T-helper 17 cell (primary cell): ENCODE measurements at places on chromosomes 11 and 22. TPM values are rescaled to one million over a fixed set of nuclear protein-coding genes. Genes with fewer than 3 reads are reported as not detected.
A peak's percentile ranks its signal among the peaks of the same experiment; 100 is the strongest.

Gene CNIH2
- total RNA-seq, result 14.4 TPM

DNA sequence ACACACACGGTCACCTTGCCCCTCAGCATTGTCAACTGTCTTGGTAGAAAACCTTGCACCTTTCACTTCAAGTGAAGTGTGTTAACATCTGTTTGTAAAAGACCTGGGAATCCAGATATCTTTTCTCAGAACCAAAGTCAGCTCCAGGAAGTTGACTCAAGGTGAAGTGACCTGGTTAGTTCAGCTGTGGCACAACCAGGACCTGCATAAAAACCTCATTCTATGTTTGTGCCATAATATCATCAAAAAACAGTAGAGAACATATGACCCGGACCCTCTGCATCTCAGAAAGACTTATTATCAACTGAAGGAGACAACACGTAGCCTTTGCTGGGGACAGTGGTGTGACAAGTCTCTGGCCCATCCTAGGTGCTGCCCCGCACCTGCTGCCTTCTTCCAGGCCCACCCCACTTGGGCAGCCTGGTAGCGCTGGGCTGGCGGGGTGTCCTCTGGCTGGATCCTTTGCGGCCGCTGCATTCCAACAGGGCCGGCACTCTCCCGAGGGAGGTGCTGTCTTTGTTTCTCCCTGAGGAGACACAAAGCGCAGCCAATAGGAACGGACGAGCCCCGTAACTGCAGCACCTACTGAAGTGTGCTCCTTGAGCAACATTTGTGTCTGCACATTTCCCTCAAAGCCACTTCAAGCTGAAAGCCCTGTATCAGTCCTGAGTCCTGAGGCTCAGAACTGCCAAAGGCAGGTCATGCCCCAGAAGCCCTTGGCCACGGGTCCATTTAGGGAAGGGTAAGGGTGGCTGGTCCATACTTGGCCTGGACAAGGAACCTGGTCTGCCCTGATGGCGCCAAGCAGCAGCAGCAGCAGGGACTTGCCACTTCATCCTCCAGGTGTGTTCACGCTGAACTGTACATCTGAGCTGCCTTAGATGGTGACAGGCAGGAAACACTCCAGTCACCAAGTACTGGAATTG lies 25.2 kb downstream of the LRRC74B start:
- H3K4me3 ChIP-seq, result no peak overlapping the region
- no peak for DNase-seq
- H3K27me3 ChIP-seq, result peaks cover 1% of the 10 kb centered on the region
- H3K4me1 ChIP-seq, result no peaks in the 10 kb centered on the region

- H3K27me3 ChIP-seq, result peaks cover 68% of the 10 kb centered on the region
- DNase-seq, result no peak
Observed at GRCh38 chr11:123184531-123184930, 10.5 kb downstream of the CLMP start.

- H3K4me1 ChIP-seq, result no peaks in the 10 kb centered on the region
- DNase-seq, result no peak
- no peak overlapping the region for H3K4me3 ChIP-seq
- H3K27me3 ChIP-seq, result no peaks in the 10 kb centered on the region
Observed at GRCh38 chr11:91840640-91841240, 383.9 kb upstream of the FAT3 start.

- no peak for DNase-seq
- peaks cover 6% of the 10 kb centered on the region for H3K27me3 ChIP-seq
- peaks cover 2% of the 10 kb centered on the region for H3K4me1 ChIP-seq
- H3K4me3 ChIP-seq, result no peak overlapping the region
- H3K36me3 ChIP-seq, result no peaks in the 10 kb centered on the region
Observed at GRCh38 chr11:75547617-75548058, 14.4 kb upstream of the SERPINH1 start.

- no peak overlapping the region for H3K27ac ChIP-seq
- peaks cover 27% of the 10 kb centered on the region for H3K4me1 ChIP-seq
- H3K27me3 ChIP-seq, result no peaks in the 10 kb centered on the region
- H3K36me3 ChIP-seq, result no peaks in the 10 kb centered on the region
- no peak for DNase-seq
Observed at GRCh38 chr11:95228081-95228749, 2.8 kb downstream of the SESN3 start.

DNA sequence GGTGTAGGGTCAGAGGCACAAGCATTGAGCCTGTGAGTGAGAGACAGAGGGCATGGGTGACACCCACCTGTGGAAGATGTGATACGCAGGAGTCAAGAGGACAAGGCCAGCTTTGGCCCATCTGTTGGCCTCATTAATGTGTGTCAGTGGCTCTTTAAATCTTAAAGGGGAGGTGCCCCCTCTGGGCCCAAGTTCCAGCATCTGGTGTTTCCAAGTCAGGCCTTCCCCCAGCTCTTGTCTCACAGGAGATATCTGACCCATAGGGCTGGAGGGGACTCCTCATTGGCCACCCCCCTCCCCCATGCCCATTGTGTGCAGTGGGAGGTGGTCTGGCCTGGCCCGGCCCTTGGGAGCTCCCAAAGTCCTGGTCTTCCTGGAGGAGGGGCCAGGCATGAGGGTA lies 8.9 kb downstream of the KCNK7 start:
- H3K27me3 ChIP-seq, result no peaks in the 10 kb centered on the region
- peaks cover 3% of the 10 kb centered on the region for H3K36me3 ChIP-seq
- peaks cover 37% of the 10 kb centered on the region for H3K4me1 ChIP-seq
- no peak overlapping the region for H3K27ac ChIP-seq
- no peak overlapping the region for H3K4me3 ChIP-seq

- DNase-seq, result no peak
- H3K36me3 ChIP-seq, result no peaks in the 10 kb centered on the region
- H3K27ac ChIP-seq, result peak overlapping the region; percentile 94
- H3K4me3 ChIP-seq, result no peak overlapping the region
- H3K4me1 ChIP-seq, result peaks cover 42% of the 10 kb centered on the region
Observed at GRCh38 chr11:69300120-69301060, 6.4 kb downstream of the MYEOV start.

DNA sequence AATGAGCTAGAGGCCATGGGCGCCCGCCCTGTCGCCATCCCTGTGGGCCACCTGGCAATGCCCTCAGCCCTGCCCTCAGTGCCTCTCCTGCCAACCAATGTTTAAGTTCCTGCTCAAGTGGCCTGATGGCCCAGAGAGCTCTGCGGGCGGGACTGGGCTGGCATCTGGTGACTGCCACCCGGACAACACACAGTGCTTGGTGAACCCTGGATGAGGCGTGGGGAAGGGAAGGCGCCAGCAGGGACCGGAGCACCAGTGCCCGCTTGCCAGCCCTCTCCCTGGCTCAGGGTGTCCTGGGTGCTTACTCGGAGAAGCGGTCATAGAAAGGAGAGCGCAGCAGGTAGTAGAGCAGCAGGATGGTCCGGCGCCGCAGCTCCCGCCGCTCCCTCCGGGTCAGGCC lies 4.2 kb downstream of the PEX16 start:
- H3K4me3 ChIP-seq, result peak overlapping the region; percentile 12
- no peaks in the 10 kb centered on the region for H3K27me3 ChIP-seq
- DNase-seq, result no peak

DNA sequence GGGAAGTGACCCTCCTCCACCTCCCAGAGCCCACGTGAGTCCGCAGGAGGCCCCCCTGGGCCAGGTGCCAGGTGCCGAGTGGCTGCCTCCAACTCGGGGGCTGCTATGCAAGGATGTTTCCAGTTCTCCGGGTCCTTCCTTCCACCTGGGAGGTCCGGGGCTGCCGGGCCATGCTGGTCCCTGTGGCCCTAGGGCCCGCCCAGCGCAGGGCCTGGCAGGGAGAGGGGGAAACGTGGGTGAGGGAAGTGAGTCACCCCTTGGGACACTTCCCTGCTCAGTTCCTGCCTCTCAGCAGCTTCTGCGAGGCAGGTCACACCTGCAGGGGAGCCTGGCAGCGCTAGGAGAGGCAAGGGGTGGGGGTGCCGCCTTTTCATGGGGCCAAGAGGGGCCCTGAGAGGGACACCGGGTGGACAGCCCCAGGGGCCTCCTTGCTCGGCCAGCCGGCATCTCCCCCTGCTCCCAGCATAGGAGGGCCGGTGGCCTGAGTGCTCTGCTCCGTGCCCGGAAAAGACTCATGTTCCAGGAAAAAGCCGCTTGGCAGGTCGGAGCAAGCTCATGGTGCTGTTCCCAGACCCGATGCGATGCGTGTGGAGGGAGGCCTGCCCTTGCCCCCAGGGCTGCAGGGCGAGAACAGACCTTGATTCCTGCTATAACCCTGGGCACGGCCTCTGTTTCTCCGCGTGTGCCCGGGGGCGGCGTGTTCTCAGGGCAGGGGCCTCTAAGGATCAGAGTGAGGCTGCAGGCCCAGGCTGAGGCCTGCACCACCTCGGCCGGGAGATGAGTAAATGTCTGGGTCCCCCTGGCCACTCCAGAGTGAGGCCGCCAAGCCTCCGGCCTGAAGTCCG lies 30.3 kb upstream of the WNT7B start:
- H3K27ac ChIP-seq, result no peak overlapping the region
- no peak for DNase-seq
- no peaks in the 10 kb centered on the region for H3K36me3 ChIP-seq
- no peaks in the 10 kb centered on the region for H3K27me3 ChIP-seq
- no peak overlapping the region for H3K4me3 ChIP-seq

GRCh38 chr11:34234086-34234740 lies 123.6 kb downstream of the ABTB2 start:
- H3K27me3 ChIP-seq, result peaks cover 14% of the 10 kb centered on the region
- H3K4me3 ChIP-seq, result no peak overlapping the region
- peak; percentile 51 for DNase-seq
- H3K36me3 ChIP-seq, result no peaks in the 10 kb centered on the region
- peaks cover 8% of the 10 kb centered on the region for H3K4me1 ChIP-seq
